ENCODE measurements at places on chromosomes 16 and 17. TPM values are rescaled to one million over a fixed set of nuclear protein-coding genes. Genes with fewer than 3 reads are reported as not detected.
A peak's percentile ranks its signal among the peaks of the same experiment; 100 is the strongest.

Gene ABCC12
- not detected for total RNA-seq

Gene HIC1
- total RNA-seq: 25.5 TPM

Gene CLDN7
- 197 TPM for total RNA-seq

DNA sequence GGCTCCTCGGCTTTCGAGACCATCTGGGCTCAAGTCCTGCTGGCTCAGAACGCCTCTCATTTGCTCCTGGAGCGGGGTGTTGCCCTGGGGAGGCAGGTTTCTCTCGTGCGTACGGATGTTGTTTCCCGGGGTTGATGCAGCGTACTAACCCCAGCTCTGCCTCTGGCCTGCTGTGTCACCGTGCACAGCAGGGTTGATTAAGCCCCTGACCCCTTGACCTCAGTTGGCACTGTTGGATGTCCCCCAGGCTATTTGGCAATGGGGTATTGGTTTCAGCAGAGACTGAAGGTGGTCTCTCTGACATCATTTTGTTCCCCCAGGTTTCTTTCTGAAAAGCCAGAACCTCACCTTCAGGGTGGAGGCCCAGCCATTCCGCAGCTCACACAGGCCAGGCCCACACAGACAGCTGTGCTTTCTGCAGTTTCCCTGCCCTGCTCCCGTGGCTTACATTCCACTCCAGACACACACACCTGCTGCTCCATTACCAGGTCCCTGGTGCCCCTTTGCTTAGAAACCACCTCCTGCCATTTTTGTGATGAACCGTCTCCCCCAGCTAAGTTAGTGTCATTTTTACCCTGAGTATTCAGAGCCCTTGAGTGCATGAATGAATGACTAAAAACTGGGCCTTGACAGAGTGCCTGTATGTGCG, 233.5 kb downstream of the CCDC182 start:
- no peak overlapping the region for H3K4me3 ChIP-seq
- no peaks in the 10 kb centered on the region for H3K4me1 ChIP-seq
- H3K36me3 ChIP-seq: no peaks in the 10 kb centered on the region

Gene DPEP1
- 2.5 TPM for total RNA-seq

DNA sequence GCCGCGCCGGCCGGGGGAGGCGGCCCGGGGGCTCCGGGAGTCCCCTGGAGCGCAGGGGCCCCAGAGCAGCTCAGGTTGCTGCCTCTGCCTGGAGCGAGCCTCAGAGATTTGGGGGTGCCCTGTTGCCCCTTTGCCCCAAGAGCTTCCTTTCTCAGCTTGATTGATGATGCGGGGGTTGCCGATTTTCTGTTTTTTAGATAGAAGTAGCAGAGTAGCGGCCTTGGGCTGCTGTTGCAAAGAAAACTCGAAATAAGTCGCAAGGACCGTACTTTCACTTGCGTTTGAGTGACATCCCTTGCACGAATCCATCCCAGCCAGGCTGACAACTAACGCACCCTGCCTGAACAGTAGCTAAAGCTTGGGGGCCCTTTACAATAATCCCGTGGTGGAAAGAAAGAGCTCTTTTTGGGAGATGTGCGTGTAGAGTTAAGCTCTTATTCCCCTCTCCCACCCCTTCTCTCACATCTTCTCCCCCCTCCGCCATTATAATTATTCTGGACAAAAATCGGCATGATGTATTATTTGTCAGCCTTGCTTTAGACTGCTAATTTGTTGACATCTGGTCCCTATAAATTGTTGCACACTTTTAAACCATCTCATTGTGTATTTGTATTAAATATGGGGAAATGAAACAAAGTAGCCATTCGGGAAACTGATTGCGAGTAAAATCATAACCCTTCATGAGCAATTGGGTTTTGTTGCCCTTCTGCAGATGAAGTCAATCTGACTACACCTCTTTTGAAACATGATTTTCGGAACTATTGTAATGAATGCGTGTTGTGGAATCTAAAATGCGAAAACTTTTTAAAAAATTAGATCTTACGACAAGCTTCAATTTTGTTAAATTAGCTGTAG, 873 bp downstream of the USP10 start:
- no peak for DNase-seq
- H3K4me1 ChIP-seq: peaks cover 9% of the 10 kb centered on the region
- peak overlapping the region; percentile 77 for H3K27ac ChIP-seq
- no peaks in the 10 kb centered on the region for H3K36me3 ChIP-seq

Gene C16orf54
- 3.3 TPM for total RNA-seq

- H3K27ac ChIP-seq: no peak overlapping the region
- peaks cover 36% of the 10 kb centered on the region for H3K4me1 ChIP-seq
- H3K27me3 ChIP-seq: no peaks in the 10 kb centered on the region
- DNase-seq: no peak
Observed at GRCh38 chr17:2138318-2138717, 83.4 kb downstream of the HIC1 start.
